ENCODE measurements at places on chromosomes 5 and 9.

GRCh38 chr5:138875946-138876345 lies 811 bp upstream of the LRRTM2 start:
- no peak for DNase-seq

- DNase-seq = no peak
Measured at GRCh38 chr5:80034962-80035821, at the start of gene THBS4. Gene THBS4, plus strand, starts transcription at chr5:80035348. Its CDS starts 190 bp downstream, at chr5:80035538.

GRCh38 chr9:5838884-5839571 lies 6.1 kb upstream of the ERMP1 start:
- DNase-seq = no peak

DNA sequence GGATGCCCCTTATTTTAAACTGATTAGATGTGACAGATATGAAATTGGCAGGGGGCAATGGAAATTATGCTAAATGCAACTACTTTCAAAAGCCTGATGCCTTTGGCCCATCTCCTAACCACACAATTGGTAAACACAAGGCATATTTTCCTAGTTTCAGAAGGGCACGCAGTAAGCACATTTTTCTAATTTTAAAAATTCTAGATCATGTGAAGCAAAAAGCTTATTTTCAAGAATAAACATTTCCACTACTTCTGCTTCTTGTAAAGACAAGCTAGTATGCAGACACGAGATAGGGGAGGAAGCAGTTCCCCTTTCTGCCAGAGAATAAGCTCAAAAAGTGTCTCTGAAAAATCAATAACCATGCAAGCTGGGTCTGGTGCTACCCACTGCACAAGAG lies 67.7 kb downstream of the ABCA1 start:
- DNase-seq = no peak

GRCh38 chr5:143678148-143678905 lies 133.6 kb upstream of the HMHB1 start:
- no peak for DNase-seq

DNA sequence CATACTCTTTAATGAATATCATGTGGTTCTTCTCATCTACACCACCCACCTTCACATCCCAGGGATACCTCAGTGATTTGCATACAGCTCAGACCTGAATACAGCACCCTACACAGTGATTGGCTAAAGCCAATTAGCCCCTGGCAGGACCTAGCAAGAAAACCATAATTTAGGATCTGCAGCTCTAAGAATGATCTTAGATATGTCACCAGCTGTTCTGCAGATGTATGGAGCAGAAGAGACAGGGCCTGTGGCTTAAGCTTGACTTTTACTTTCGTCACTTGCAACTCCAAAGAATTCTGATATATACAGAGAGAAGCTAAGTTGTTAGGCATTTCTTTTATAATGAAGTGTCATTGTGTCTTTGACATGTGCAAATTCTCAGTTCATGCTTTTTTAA lies 483.2 kb upstream of the C9orf72 start:
- no peak for DNase-seq

All from fibroblast of skin of left quadriceps (primary cell).